ENCODE measurements at places on chromosomes 7 and 10.
A peak's percentile ranks its signal among the peaks of the same experiment; 100 is the strongest.

- DNase-seq = no peak
Measured at GRCh38 chr10:15172306-15172840, 3.9 kb upstream of the NMT2 start.

DNA sequence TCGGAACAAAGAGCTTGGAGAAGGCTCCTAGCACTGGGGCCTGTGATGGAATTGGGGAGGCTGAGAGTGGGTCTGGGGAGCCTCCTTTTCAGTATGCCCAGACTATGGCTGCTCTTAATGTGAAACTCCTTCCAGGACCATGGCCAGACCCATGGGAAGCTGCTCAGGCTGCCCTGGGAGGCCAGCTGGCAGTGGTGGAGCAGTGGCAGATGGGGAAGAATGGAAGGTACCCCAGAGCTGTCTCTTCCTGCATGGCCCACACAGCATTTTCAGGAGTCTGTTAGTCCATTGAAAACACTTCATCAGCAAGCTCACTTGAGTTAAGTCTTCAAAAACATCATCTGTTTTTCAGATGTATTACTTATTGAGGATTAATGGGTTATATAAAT is 18.5 kb downstream of the NACAD start:
- no peak for DNase-seq

DNA sequence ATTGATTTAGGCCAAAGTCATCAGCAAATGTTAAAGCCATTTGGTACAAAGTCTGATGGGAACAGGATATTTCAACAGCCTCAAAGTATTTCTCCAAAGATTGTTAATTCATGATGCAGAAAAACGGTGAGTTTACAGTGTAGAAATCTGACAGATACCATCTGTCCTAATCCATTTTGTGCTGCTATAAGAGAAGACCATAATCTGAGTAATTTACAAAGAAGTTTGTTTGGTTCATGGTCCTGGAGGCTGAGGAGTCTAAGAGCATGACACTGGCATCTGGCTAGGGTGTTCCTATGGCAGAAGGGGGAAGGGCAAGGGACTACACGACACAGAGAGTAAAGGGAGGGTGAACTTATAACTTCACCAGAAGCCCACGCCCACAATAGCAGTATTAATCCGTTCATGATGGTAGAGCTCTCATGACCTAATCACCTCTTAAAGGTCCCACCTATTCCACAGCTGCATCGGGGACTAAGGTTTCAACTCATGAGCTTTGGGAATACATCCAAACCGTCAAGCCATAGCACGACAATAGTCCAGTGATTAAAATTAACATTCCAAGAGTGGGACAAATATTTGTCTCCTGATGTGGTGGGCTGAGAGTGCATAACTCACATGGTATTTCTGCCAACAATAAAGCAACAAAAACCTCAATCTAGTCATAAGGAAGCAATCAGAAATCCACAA is 298.6 kb upstream of the AKR1E2 start:
- no peak for DNase-seq

GRCh38 chr10:97762816-97763215 is 9.0 kb downstream of the SFRP5 start:
- no peak for DNase-seq

GRCh38 chr7:2256306-2257045 is 14.4 kb downstream of the NUDT1 start:
- no peak for DNase-seq

DNA sequence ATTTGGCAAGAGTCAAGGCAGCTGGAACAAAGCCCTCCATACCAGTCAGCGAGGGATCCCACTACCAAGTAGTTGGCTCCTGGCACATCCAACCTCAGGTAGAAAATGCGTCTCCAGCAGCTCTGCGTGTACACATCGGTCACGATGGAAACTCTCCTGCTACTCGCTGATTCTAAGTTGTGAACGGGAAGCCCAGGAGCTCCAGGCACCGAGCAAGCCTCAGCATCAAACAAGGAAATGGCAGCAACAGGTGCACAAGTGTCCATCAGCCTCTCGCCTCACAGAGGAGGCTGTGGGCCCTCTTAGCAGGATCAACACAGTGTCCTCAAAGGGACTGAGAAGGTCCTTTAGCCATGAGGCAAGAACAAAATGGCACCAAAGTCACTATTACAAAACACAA is 127.0 kb downstream of the TCERG1L start:
- DNase-seq = no peak

GRCh38 chr7:66930341-66930740 is 9.3 kb downstream of the TMEM248 start:
- DNase-seq = no peak

DNA sequence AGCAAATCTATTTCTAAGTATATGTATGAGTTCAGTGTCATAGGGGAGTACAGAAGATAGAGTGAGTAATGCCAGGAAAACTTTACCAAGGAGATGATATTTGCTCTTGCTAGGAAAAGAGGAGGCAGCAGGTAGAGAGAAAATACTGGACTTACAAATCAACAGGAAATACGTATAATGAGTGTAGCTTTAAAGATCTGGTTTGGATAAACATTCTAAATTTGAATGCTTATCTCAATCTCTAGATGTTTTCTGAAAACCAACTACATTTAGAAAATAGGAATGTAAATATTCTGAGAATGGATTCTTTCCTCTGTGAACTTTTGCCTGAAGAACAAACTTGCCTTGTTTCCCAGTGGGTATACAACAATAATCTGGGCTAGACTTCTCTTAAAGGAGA is 46.9 kb upstream of the GNAI1 start:
- DNase-seq = no peak

GRCh38 chr10:88196291-88196690 is 332.9 kb downstream of the PTEN start:
- DNase-seq = no peak

DNA sequence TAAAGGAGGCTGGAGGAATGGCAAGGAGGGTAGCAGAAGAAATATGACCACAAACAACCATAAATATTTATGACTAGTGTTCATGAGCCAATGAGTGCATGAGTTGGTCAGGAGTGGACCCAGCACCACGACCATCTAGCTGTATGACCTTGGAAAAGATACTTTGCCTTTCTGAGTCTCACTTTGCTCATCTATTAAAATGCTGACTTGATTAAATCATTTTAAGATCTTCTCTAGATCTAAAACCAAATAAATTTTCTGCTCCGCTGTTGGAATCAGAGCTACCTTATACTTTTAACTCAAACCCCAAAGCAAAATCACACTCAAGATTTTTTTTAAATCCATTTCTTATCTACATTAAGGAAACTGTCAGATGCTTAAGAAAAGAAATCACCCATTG is 207.0 kb downstream of the GPAM start:
- no peak for DNase-seq

DNA sequence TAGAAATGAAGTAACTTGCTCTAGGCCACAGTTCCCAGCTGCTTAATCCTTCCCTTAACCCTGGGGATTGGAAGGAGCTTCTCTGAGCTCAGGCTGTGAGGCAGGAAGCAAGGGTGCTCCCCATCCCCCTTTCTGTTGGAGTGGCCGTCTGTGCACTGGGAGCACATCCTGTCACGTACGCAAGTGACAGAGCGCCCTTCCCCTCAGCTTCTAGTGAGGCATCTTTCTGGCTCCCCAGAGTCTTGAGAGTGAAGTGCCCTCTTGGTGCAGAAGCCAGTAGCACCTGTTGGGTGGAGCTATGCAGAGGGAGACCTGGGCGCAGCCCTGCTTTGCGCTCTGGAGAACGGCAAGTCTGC is 47.8 kb downstream of the SHH start:
- DNase-seq = peak; percentile 19

- no peak for DNase-seq
Measured at GRCh38 chr10:100569687-100570481, 34.1 kb downstream of the HIF1AN start.

DNA sequence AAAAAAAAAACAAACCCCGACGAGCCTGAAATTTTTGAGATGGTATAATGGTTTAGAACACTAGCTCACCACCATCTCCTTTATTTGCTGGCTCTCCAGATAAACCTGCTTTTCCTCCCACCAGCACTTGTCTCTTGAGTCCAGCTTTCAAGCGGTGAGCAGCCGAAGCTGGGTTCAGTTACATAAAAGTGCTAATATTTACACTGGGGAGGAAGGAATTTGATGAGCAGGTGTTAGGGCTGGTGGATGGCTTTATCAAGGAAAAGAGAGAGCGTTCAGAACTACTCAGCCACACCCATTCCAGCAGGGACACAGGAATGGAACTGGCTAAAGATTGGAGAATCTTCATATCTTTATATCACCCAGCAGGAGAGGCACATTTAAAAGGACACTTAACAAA is 6.6 kb upstream of the CALML3 start:
- DNase-seq = no peak

DNA sequence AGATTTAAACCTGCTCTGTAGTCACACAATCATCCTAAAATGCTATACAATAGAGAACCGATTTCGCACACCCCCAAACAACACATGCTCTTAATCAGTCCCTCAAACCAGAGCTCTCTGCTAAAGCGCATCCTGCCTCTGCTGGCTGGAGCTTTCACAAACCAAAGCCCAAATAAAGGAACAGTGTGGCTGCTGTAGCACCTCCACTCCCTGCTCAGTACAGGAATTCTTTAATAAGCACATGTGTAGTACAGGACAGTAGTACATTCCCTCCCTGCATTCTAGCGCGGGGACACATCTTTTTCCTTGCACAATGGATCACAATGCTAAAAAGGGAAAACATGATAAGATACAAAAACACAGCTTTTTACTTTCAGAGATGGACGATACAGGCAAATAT is 684.6 kb downstream of the MAGI2 start:
- DNase-seq = no peak

DNA sequence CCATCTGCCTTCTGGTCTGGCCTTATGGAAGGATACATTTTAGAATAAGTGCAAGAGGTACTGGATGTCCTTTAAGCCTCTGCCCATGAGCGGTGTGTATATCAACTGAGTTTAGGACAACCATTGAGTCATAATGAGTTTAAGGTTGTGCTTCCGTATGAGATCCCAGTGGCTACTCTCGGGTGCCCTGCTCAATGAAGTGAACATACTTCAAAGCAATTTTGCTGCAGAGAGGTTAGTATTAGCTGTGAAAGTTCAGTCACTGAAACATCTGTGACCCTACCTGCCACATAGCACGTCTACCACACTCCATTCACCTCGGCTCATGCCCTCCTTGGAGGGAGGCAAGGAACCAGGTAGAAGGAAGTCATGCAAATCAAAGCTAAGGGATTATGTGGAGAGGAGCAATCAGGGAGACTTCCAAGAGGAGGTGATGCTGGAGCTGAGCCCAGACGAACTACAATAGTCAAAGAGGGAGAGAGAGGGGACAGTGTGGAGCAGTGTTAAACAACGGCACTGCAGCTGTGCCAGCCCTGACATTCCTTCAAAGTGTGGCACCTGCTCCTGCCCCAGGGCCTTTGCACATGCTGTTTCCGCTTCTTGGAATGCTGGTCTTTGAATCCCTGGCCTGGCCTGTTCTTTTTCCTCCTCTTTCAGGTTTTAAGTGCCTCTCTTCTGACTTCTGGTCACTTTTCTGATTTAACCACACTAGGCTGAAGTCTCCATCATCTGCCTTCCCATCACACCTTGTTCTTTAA is 25.4 kb downstream of the BTBD16 start:
- DNase-seq = no peak

GRCh38 chr10:49744091-49744685 is 17.9 kb downstream of the OGDHL start:
- DNase-seq = no peak

GRCh38 chr7:35437619-35438275 is 183.8 kb upstream of the TBX20 start:
- no peak for DNase-seq

DNA sequence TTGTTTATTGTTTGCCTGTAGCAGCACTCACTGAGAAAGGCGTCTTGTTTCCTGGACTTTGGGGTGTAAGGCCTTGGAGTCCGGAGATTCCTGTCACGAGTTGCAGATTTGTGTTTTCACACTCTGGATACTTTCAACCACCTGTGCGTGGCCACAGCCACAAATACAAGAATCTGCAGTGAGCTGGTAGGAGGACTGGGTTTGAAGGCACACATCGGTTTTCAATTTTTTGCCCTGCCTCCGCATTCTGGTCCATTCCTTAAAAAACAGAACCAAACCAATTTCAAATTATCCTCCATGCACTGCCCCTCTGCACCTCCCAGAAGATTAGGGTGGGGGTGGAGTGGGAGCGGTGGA is 619 bp downstream of the EXOC4 start:
- DNase-seq = no peak

- DNase-seq = peak; percentile 37
Measured at GRCh38 chr7:134327896-134328295, 11.2 kb upstream of the SLC35B4 start.

DNA sequence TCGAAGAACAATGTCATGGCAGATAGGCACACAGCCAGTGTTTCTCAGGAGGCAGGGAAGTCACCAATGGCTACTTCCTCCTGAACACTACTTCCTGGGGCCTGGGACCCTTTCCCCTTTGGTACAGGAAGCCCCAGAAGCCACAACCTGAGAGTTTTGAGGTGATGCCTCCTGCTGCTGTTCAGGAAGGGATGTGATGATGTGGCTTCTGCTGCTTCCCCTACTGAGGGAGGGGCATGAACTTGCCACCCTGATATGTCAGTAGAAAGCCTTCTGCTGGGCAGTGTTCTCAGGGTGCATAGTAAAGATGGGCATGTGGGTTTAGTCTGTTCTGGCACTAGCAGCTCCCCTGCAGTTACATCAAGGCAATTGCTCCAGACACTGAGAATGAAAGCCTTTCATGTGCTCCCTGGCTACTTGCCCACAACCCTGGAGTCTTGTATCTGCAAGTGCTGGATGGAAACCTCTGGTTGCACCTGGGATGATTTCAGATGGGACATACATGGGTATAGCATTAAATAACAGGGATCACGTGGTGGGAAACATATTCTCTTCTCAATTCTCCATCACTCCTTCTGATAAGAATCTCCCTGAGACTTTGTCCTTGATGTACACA is 69.3 kb downstream of the ADRA2A start:
- DNase-seq = no peak

DNA sequence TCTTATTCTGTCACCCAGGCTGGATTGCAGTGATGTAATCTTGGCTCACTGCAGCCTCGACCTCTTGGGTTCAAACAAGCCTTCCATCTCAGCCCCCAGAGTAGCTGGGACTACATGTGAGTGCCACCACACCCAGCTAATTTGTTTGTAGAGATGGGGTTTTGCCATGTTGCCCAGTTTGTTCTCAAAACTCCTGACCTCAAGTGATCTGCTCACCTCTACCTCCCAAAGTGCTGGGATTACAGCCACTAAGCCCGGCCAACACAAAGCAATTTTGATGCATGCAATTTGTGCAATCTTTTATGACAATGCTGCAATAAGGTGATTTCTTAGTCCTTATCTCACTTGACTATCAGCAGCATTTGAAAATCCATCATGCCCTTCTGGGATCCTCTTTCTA is 333.1 kb downstream of the FRMD4A start:
- DNase-seq = no peak

DNA sequence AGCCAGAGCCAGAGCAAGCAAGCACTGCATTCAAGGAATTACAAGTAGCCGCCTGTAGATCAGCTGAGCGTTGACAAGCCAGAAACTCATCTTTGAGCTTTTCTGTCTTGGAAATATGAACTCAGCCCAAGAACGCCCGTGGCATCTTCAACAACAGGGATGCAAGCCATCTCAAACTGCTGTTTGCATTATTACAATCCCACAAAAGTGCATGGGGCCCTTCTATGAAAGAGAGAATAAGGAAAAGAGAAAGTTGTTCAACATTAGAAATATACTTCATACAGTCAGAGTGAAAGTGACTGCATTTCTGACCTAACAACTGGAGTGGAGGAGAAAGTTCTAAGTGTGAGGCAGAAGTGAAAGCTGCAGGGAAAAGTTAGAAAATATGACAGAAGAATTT is 6.5 kb downstream of the SGCE start:
- DNase-seq = no peak
